Esophagus mucosa (tissue), 1 donor: ENCODE measurements at places on chromosomes 12 and 14. TPM values are rescaled to one million over a fixed set of nuclear protein-coding genes. Genes with fewer than 3 reads are reported as not detected.

DACT1 gene
- 0.32 TPM for total RNA-seq

MAX gene
- 90.8 TPM for total RNA-seq

DCTN2 gene
- total RNA-seq: 105 TPM

AQP2 gene
- not detected for total RNA-seq
